ENCODE measurements at places on chromosomes 1 and 21. TPM values are rescaled to one million over a fixed set of nuclear protein-coding genes. Genes with fewer than 3 reads are reported as not detected.

SPRTN gene
- total RNA-seq = 14.7 TPM

ANGPTL1 gene
- total RNA-seq = 1.5 TPM

ALG14 gene
- 1.4 TPM for total RNA-seq

RNPC3 gene
- total RNA-seq = 2.3 TPM

TSPEAR gene
- 0.08 TPM for total RNA-seq
